Naive thymus-derived CD8-positive, alpha-beta T cell (primary cell): ENCODE measurements at places on chromosomes 2 and 18. TPM values are rescaled to one million over a fixed set of nuclear protein-coding genes. Genes with fewer than 3 reads are reported as not detected.

GRCh38 chr2:209471037-209471436, 47.2 kb downstream of the MAP2 start:
- H3K27me3 ChIP-seq = peaks cover 11% of the 10 kb centered on the region
- H3K4me1 ChIP-seq = no peaks in the 10 kb centered on the region
- no peak overlapping the region for H3K4me3 ChIP-seq
- no peak overlapping the region for H3K27ac ChIP-seq
- DNase-seq = no peak
- no peaks in the 10 kb centered on the region for H3K36me3 ChIP-seq

GRCh38 chr2:68853035-68853434, 18.2 kb downstream of the BMP10 start:
- H3K36me3 ChIP-seq = no peaks in the 10 kb centered on the region
- no peak overlapping the region for H3K27ac ChIP-seq
- no peak for DNase-seq
- no peak overlapping the region for H3K4me3 ChIP-seq
- H3K4me1 ChIP-seq = no peaks in the 10 kb centered on the region
- peaks cover 1% of the 10 kb centered on the region for H3K27me3 ChIP-seq

DNA sequence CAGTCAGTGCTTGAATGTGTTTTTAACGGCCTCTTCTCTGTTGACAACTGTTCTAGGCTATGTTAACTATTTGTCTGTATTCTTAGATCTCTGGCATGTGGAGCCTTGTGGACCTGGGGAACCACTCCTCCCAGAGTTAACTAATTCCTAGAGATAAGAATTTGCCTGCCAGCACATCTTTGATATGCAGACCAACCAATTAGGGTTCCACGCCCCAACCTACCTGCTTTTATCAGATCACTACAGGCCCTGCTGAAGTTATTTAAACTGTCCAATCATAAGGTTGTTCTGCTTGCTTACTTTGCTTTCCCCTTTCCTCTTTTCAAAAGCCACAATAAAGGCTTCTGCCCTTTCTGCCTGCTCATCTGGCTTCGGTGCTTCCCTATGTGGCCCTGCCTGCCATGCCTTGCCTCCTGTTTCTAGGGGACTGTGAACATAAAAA, 8.5 kb upstream of the CYBRD1 start:
- no peak overlapping the region for H3K27ac ChIP-seq
- DNase-seq = no peak
- no peaks in the 10 kb centered on the region for H3K27me3 ChIP-seq
- no peak overlapping the region for H3K4me3 ChIP-seq

GRCh38 chr18:62300359-62300963, 24.6 kb upstream of the TNFRSF11A start:
- H3K27me3 ChIP-seq = no peaks in the 10 kb centered on the region
- peaks cover 28% of the 10 kb centered on the region for H3K36me3 ChIP-seq
- peak overlapping the region; percentile 5 for H3K27ac ChIP-seq
- no peak for DNase-seq

DNA sequence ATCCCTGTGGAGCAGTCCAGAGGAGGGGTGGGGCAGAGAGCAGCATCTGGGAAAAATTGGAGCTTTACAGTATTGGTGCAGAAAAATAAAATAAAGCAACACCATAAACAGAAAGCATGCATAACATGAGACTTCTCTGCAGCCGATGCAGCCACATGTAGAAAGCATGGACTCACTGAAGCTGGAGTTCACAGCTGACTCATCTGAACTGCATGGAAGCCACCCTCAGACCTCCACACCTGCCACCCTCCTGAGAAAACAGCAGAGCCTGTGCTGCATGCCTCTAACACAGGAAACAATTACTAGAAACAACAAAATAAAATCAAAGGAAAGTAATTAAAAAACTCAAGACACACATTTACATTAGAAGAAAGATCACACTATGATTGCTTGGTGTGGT, 169.4 kb upstream of the ALKAL2 start:
- no peak for DNase-seq
- H3K4me1 ChIP-seq = peaks cover 44% of the 10 kb centered on the region
- H3K4me3 ChIP-seq = no peak overlapping the region
- peaks cover 21% of the 10 kb centered on the region for H3K27me3 ChIP-seq

DNA sequence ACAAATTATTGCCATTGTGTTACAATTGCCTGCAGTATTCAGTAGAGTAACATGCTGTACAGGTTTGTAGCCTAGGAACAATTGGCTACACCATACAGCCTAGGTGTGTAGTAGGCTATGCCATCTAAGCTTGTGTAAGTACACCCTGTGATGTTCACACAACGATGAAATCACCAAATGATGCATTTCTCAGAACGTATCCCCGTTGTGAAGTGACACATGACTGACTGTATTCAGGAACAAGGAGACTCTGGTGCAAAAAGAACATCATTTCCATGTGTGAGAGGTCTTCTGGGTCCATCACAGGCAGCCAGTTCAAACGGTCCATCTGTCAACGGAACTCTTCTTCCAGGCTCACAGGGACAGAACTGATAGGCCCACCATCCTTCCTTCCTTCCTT, 263.7 kb downstream of the ANAPC1 start:
- no peak overlapping the region for H3K4me3 ChIP-seq
- DNase-seq = no peak

DNA sequence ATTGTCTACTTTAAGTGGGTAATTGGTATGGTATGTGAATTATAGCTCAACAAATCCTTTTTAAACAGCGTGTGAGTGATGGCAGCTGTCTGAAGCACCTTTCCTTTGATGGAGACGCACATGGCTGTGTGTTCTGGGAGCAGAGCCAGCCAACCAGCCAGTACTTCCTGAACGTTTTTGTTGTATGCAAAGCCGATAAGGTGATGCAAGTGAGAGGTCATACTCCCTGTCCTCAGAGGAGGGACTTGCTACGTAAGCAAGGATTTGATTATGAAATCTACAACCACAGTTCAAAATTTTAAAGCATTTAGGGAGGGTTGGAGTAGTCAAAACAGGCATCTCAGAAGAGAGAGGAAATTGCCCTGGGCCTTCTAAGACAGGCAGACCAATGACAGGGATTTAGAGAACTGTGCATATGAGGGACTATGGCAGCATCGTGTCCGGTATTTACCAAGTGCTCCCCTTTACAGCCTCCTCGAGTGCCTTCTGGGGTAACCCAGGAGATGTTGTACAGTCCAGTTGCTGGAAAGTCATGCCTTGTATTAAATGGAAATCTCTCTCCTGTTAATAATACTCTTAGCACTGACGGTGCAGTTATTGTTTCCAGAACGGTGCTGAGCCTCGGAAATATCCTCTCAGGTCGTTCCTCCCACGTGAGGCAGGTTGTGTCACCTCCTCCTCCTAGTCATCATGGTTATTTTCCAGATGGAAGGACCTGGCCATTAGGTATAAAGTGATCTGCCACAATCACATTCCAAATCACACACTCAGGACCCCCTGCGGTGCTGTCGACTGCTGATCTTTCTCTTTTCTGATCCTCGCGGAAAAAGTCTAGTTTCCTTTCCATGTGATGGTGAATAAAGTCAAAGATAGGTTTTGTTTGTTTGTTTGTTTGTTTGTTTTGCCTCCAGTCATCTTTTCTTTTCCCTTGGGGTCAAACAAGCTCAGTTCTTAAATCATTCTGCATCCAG, 28.4 kb downstream of the ARHGEF4 start:
- H3K4me1 ChIP-seq = no peaks in the 10 kb centered on the region
- H3K27me3 ChIP-seq = peaks cover 2% of the 10 kb centered on the region
- no peaks in the 10 kb centered on the region for H3K36me3 ChIP-seq
- DNase-seq = no peak

DNA sequence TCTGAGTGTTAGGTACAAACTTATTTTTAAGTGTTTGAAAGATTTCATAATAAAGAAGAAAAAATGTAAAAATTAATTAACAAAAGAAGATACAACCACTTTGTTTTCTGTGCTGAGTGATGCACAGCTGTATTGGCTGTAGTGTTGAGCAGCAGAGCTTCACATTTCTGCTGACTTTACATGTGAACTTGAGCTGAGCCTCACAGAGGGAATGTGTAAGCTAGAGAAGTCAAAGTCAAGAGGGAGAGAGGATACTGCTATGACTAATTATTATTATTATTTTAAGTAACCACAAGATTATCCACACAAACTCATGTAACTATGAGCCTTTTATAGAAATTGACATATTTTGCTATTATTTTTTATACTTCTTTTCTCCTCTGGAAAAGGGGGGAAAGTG, 159.1 kb upstream of the ZSWIM2 start:
- H3K27me3 ChIP-seq = no peaks in the 10 kb centered on the region
- H3K36me3 ChIP-seq = no peaks in the 10 kb centered on the region
- H3K4me1 ChIP-seq = no peaks in the 10 kb centered on the region
- DNase-seq = no peak
- no peak overlapping the region for H3K4me3 ChIP-seq

- H3K27ac ChIP-seq = no peak overlapping the region
- H3K36me3 ChIP-seq = no peaks in the 10 kb centered on the region
- H3K4me3 ChIP-seq = no peak overlapping the region
- H3K4me1 ChIP-seq = peaks cover 11% of the 10 kb centered on the region
- DNase-seq = no peak
- H3K27me3 ChIP-seq = peaks cover 5% of the 10 kb centered on the region
Measured at GRCh38 chr18:34809451-34810072, 99.5 kb downstream of the DTNA start.

- peak; percentile 51 for DNase-seq
- H3K27ac ChIP-seq = peak within 1 kb of the TSS; percentile 95
- H3K36me3 ChIP-seq = peaks cover 7% of the 10 kb centered on the region
Measured at GRCh38 chr2:85584354-85584856, at the start of gene VAMP5. Gene VAMP5, plus strand, starts transcription at chr2:85584431. Its CDS starts 60 bp downstream, at chr2:85584491.

DNA sequence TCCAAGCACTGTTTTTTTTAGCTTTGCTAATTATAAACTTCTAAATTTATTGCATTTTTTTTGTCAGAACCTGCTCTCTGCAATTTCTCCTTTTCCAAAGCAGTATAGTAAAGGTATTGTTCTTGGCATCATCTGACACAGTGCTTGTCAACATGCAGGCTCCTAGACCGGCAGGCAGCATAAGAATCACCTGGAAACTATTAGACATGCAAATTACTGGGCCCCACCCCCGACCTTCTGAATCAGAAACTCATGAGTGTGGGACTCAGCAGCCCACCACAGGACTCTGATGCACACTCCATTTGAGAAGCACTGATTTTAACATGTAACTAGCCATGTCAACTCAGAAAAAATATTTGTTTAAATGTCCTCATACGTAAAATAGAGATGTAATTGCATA, 551.1 kb upstream of the CELF4 start:
- H3K4me1 ChIP-seq = no peaks in the 10 kb centered on the region
- no peak overlapping the region for H3K4me3 ChIP-seq
- no peaks in the 10 kb centered on the region for H3K36me3 ChIP-seq

DNA sequence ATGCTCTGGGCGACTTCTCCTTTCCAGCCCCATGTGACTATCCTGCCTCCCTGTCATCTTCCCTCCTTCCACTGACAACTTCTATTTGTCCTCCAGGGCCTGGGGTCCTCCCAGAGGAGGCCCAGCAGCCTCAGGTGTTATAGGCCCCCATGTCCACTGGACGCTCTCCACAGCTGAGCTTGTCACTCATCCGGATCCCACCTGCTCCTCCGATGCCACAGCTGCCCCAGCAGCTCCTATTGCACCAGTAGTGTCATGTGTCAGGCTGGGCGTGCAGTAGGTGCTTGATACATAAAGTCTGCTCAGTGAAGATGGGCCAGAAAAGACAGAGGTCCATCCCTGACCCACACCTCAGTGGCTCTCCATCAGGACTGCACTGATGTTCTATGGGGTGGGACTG, 305.7 kb upstream of the MYT1L start:
- H3K27ac ChIP-seq = no peak overlapping the region
- H3K4me1 ChIP-seq = no peaks in the 10 kb centered on the region
- DNase-seq = no peak

GRCh38 chr18:75124551-75124950, 84.4 kb downstream of the PTGR3 start:
- no peaks in the 10 kb centered on the region for H3K36me3 ChIP-seq
- peaks cover 6% of the 10 kb centered on the region for H3K4me1 ChIP-seq
- H3K4me3 ChIP-seq = no peak overlapping the region

DNA sequence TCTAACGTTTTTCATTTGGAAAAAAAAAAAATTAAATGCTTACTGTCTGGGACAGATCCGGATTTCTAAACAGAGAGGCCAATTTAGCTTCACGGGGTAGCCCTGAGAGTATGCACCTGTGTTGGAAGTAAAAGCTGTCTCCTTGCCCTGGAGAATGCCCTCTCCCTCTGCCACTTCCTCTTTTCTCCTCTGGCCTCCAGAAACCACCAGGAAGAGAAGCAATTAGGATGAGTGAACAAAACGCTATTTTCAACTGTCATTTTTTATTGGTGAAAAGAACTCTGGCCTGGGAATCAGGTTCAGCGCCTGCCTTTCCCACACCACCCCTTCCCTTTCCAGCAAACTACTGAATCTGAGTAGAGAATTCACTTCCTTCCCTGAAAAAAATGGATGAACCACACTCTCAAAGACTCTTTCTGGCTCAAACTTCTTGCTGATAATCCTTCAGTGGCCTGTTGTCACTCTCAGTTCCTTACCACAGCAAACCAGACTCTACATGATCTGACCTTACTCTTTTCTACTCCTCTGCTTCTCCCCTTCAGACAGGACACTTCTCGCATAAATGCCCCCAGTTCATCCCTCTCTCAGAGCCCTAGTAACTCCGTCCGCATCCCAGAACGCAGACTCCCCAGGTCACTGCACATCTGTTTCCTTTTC, 29.8 kb downstream of the KLF7 start:
- H3K4me3 ChIP-seq = peak overlapping the region; percentile 15
- H3K27me3 ChIP-seq = no peaks in the 10 kb centered on the region
- no peak for DNase-seq
- H3K27ac ChIP-seq = peak overlapping the region; percentile 72

- no peaks in the 10 kb centered on the region for H3K4me1 ChIP-seq
- H3K4me3 ChIP-seq = no peak overlapping the region
- no peaks in the 10 kb centered on the region for H3K36me3 ChIP-seq
- H3K27ac ChIP-seq = no peak overlapping the region
Measured at GRCh38 chr2:191312163-191312562, 67.0 kb downstream of the MYO1B start.

DNA sequence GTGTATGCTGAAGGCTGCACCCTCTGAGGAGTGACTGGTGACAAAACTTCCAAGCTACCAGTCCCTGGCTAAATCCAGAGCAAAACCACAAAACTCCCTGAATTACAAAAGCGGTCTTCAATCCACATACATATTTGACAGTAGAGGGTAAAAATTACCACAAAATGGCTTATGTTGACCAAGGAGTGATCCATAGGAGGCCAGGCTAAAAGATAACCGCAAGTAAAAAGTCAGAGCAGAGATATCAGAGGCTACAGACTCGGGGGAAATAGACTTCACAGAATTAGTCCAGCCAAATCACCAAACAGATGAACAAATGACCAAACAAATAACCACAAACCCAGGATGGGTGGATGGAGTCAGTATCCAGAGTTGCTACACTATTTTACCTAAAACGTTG, 19.4 kb downstream of the STARD6 start:
- no peak for DNase-seq
- no peaks in the 10 kb centered on the region for H3K36me3 ChIP-seq
- H3K4me3 ChIP-seq = no peak overlapping the region

- no peaks in the 10 kb centered on the region for H3K27me3 ChIP-seq
- H3K27ac ChIP-seq = no peak overlapping the region
- no peak for DNase-seq
- H3K4me1 ChIP-seq = no peaks in the 10 kb centered on the region
Measured at GRCh38 chr2:182300608-182301007, 126.2 kb downstream of the PDE1A start.

GRCh38 chr2:64820901-64821300, 167.2 kb upstream of the SERTAD2 start:
- H3K27me3 ChIP-seq = no peaks in the 10 kb centered on the region
- DNase-seq = no peak
- no peaks in the 10 kb centered on the region for H3K36me3 ChIP-seq
- peaks cover 47% of the 10 kb centered on the region for H3K4me1 ChIP-seq

The SCYGR5 gene
- polyA plus RNA-seq = not detected

The COPS8 gene
- polyA plus RNA-seq = 56.1 TPM

The ACVR1C gene
- polyA plus RNA-seq = 1.9 TPM

The DCDC2C gene
- polyA plus RNA-seq = not detected

The UGT1A3 gene
- polyA plus RNA-seq = not detected
